ENCODE measurements at places on chromosomes 11 and 22.

- no peak for DNase-seq
Measured at GRCh38 chr11:16799890-16800289, 61.4 kb downstream of the C11orf58 start.

DNA sequence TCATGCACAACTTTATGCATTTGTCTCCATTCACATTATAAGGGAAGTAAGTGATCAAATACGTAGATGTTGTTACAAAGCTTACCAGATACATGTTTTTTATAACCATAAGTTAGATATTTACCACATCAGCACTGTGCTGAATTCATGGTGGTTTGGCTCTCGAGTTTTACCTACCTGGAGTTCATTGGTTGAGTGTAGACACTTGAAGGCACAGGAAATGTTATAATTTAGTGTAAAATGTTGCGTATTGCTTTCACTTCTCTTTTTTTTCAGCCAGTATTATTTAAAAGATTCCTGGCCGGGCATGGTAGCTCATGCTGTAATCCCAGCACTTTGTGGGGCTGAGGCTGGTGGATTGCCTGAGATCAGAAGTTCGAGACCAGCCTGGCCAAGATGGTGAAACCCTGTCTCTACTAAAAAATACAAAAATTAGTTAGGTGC lies 53.1 kb upstream of the GRK2 start:
- DNase-seq = no peak

GRCh38 chr11:67544616-67545242 lies 21.5 kb upstream of the CABP2 start:
- DNase-seq = no peak

DNA sequence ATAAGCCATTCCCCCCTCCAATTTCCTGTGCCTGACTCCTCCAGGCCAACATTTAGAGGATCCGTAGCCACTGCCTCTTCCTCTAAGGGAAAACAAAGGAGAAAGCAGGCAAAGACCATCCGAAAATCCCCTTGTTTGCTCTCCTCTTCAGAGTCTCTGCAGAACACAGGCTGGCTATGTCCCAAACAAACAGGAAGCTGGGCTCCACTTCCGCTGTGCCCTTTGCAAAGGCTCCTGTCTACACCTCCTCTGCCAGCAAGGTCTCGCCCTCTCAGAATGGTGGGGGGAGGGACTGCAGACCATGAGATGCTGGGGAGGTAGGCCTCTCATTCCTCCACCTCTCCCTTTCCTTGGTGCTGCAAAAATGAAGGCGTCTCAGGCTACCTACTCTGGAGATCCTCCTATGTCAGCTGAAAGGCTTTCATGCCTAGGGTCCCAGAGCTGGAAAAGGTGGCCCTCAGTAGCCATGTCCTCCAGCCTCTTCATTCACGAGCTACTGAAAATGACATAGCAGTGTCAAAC lies 596.2 kb downstream of the BUD13 start:
- no peak for DNase-seq

DNA sequence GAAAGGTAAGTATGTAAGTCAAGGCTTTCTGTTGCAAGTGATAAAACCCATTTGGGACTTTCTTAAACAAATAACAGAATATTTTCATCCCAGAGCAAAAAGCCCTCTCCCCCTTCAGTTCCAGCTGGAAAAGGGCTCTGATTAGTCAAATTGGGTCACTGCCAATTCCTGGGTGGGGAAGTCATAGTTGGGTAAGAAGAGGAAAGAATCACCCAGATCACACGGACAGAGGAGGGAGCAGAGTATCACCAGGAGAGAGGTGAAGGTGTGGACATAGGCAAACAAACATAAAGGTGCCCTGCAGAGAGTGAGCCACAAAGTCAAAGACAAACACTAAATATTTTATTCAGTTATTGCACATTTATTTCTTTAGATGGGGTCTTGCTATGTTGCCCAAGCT lies 36.3 kb upstream of the SORL1 start:
- no peak for DNase-seq

DNA sequence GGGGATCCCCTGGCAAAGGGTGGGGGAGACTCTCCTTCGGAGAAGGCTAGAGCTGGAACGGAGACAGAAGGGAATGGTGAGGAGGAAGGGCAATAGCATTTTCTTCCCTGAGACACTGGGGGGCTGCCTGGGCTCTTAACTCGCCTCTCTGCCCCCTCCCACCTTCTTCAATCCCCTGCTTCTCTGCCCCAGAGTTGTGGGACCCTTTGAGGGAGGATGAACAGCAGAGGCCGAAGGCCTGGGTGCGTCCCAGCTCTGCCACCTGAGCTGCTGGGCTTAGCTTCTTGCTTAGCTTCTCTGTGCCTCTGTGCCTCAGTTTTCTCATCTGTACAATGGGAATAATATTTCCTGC lies 72.4 kb downstream of the RTL6 start:
- no peak for DNase-seq

- no peak for DNase-seq
Measured at GRCh38 chr11:30610628-30611027, 24.5 kb upstream of the MPPED2 start.

DNA sequence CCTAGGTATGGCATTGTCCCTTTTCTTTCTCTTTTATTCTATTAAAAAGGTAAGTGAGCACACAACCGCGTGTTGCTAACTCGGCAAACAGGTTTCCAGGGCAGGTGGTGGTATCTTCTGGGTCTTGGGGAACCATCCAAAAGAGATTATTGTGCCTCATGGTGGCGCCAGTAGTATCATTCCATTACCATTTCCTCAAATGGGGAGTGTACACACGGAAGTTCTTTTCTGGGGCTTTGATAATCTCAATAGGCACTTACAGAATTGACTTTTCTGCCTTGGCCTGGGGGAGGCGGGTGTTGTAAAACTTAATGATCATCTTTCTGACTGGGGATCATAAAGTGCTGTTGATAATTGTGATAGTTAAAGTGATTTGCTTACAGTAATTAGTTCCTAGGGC lies 234.1 kb downstream of the KIRREL3 start:
- DNase-seq = no peak

Measured in Panc1 (cell line).